ENCODE measurements at places on chromosomes 13 and 19.

GRCh38 chr19:7489609-7490044 lies 792 bp upstream of the PEX11G start:
- no peak for DNase-seq

DNA sequence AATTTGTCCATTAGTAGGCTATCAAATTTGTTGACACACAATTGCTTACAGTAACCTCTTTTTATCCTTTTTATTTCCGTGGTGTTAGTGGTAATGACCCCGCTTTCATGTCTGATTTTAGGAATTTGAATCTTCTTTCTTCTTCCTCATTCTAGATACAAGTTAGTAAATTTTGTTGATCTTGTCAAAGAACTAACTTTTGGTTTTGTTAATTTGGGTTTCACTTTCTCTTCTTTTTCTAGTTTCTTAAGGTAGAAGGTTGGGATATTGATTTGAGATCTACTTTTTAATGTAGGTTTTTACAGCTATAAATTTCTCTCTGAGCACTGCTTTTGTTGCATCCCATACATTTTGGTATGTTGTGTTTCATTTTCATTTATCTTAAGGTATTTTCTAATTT lies 53.3 kb upstream of the SLC7A1 start:
- DNase-seq: no peak

DNA sequence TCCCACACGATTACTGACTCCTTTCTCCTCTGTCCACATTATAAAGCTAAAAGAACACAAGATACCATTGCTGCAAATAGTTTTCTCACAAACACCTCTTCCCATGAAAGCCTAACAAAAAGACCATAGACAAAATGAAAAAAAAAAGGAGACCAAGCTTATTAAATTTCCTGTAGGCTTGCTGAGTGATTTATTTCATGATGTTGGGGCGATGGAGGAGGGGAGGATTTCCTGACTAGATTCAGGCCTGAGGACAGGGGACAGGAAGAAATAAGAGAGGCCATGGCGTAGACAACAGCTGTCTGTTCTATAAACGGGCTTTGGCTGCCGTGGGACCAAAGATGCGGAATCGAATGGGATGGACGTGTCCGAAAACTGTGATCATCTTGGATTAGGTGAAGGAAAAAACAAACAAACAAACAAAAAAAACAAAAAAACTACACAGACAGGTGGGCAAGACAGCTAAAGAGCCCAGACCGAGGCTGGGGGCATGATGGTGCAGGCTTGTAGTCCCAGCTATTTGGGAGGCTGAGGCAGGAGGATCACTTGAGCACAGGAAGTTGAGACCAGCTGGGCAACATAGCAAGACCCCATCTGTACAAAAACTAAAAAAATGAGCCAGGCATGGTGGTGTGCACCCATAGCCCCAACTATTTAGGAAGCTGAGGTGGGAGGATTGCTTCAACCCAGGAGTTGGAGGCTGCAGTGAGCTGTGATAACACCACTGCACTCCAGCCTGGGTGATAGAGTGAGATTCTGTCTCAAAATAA lies 5.3 kb downstream of the TMPRSS9 start:
- no peak for DNase-seq

DNA sequence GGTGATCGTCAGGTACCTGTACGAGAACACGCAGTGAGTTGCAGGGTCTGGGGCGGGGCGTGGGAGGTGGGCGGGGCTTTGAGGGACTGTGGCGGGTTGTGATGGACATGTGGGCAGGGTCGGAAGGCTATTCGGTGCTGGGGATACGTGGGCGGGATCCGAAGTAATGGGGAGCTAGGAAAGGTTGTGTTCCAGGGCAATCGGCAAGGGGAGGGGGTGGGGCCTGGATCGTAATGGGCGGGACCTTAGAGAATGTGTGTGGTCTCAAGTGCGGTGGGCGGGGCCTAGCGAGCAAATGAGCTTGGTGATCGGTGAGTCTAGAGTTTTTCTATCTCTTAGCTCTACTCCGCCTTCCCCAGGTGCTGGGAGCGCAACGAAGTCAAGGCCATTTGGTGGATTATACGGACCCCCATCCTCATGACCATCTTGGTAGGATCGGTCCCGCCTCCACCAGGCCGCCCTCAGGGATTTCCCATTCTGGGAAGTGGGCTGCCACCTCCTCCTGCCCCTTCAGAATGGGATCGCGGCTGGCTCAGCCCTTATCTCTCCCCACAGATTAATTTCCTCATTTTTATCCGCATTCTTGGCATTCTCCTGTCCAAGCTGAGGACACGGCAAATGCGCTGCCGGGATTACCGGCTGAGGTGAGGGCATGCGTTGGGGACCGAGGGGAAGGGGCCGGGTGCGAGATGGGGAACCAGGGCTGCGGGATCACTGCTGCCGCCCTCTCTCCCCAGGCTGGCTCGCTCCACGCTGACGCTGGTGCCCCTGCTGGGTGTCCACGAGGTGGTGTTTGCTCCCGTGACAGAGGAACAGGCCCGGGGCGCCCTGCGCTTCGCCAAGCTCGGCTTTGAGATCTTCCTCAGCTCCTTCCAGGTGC lies 9.6 kb downstream of the GIPR start:
- peak; percentile 48 for DNase-seq

DNA sequence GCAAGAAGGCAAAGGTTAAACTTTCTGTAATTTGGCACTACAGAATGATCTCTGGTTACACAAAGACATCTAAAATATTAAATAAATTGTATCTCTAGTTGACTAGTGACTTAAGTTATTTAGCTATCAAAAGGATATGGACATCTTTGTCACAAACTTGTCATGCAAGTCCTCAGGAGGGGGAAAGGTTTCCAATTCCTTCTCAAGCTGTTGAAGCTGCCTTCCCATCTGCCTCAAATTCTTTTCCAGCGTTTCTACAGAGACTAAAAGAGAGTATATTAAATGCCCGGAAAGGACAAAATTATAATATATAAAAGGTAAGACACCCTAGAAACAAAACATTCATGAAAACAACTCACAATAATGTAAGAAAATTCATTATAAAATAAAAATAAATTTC lies 324.5 kb downstream of the DIAPH3 start:
- DNase-seq: no peak

DNA sequence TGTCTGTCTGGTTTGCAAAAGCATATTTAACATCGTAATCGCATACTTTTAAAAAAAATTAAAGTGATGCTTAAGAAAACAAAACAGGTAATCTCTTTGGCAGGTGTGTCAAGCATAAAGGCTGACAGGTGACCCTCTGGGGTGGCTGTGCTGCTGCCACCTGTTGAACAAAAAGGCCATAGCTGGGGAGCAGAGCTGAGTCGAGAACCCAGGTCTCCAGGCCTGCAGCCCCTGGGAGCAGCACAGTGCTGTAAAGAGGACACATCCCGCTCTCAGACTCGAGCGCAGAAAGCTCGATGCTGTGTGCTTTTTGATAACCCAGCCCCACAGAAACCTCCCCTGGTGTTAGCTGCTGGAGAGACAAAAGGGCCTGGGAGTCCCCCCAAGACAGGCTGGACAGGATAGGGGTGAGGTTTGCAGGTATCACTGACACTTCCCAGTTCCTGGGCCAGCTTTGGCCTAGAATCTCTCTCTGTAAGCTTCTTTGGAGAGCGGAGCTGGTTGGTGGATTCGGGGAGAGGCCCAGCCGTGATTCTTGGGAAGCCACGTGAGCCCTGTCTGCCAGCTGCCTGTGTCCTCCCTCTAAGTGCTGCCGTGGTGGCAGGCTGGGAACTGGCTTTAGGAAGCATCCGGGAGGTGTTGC lies 66.9 kb downstream of the C13orf42 start:
- no peak for DNase-seq

DNA sequence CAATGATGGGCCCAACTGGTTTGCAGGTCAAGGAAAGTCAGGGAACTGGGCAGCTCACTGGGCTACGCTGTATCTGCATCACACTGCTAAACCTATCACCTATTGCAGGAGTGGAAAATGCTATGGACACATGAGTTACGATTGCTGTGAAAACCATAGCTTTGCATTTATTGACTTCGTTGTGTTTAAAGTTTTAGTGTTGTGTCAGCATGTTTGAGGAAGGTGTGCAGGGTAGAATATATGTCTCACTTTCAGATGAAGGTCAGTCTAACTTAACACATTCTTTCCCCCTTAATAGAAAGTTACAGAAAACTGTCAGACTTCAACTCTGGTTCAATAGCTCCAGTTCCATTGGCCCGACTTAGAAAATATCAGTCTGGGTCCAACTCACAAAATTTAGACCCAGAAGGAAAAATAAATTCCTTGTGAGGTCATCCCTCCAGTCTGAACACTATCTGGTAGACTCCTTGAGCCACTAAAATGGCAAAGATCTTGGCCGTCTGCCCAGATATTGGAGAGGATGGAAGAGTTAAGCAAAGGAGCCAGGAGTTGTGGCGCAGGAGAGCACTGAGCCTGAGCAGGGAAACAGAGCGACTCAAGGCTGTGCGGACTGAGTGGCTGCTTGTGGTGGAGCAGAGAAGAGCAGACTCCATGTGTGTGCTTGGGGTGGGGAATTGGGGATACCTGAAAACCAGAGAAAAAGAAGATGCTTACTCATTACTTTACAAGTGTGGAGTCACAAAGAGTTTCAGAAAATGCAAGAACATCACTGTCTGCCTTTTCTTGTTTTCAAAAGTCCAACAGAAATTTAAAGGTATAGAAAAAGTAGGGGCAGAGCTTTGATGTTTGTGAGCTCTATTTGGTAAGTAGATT lies 518.5 kb downstream of the FGF9 start:
- DNase-seq: no peak

DNA sequence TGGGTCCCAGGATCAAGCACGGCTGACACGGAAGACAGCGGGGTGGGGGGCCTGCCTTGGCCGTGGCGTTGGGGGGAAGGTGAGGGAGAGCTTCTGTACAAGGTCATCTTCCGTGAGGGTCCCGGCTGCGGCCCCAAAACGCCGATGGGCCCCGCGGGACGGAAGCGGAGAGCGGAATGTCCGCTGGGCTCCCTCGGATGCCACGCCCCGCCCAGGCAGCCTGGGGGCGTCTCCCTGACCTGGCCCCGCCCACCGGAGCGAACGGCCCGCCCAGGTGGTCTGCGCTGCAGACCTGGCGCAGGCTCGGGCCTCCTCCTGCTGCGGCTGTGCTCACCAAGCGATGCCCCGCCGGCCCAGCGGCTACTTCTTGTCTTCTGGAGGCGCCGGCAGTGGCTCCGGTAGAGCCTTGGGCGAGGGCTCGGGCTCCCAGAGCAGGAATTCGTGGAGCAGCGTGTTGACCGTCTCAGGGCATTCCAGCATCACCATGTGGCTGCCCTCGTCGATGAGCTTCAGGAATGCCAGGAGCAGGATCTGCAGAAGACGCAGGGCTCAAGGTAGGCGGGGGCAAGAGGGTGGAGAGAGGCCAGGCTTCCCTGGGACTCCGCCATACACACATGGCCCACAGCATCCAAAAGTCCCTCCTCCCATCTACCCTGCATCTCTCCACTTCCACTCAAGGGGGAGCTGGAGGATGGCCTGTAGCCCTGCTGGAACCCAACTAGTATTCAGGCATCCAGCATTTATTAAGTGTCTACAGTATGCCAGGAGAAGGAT lies 10.7 kb downstream of the ABHD8 start:
- DNase-seq: peak; percentile 56

DNA sequence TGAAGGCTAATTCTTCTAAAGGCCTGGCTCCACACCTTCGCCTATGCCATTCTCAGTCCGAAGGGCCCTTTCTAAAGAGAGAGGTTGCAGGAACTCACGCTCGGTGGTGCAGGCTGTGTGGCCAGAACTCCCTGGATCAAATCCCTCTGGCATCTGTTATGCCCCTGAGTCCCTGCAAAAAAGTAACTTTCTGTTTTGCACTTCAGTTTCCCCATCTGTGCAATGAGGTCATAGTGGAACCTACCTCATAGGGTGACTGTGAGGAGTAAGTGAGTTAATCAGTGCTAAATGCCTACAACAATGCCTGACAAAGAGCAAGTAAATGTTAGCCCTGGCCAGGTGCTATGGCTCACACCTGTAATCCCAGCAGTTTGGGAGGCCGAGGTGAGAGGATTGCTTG lies 7.3 kb downstream of the IGSF23 start:
- DNase-seq: no peak

- no peak for DNase-seq
Measured at GRCh38 chr13:29791997-29792780, 58.2 kb downstream of the UBL3 start.

- DNase-seq: no peak
Measured at GRCh38 chr13:73212482-73212881, 153.7 kb downstream of the KLF5 start.

DNA sequence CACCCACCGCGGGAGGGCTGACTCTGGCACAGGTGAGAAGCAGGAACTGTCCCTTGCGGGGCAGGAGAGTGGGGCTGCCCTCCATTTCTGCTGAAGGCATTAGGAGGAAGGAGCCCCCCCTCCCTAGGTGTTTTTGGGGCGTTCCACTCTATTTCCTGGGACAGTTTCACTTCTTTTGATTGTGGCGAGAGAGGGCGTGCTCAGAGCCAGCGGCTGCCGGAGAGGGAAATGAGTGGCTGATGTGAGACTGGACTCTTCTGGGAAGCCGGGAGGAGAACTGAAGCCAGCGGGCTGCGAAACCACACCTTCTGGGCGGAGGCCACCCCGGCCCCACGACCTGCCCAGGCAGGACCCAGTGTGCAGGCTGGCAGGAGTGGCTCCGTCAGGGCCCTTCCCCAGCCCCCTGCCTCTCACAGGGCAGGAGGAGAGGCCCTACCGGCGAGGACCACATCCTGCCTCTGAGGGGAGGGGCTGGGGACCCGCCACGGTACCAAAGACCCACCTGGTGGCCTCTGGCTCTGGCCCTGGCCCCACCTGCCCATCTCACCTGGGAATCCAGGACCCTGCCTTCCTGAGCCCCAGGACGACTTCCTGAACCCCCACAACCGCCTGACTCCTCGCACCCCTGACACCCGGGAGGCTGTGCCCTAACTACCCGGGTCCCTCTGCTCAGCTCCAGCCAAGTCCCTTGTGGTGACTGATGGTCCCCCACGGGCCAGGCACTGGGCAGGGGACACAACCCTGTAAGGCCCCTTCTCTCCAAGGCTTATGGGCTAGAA lies 25.9 kb downstream of the MPND start:
- DNase-seq: no peak

DNA sequence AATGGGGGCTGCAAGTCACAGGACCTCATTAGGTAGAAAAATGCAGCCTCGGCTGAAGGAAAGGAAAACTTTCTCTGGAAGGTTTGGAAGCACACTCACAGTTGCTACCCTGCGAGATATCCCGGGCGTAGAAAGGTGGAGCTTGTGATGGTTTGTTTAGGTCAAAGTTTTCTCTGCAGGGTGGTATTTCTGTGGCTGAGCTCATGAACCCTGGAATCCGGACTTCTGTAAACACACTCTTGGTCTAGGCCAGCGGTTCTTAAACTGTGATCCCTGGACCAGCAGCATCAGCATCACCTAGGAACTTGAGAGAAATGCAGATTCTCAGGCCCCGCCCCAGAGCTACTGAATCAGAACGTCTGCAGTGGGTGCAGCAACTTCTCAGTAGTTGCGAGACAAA lies 3.3 kb upstream of the SLC15A1 start:
- no peak for DNase-seq

GRCh38 chr19:10005632-10006334 lies 4.5 kb downstream of the COL5A3 start:
- DNase-seq: no peak

DNA sequence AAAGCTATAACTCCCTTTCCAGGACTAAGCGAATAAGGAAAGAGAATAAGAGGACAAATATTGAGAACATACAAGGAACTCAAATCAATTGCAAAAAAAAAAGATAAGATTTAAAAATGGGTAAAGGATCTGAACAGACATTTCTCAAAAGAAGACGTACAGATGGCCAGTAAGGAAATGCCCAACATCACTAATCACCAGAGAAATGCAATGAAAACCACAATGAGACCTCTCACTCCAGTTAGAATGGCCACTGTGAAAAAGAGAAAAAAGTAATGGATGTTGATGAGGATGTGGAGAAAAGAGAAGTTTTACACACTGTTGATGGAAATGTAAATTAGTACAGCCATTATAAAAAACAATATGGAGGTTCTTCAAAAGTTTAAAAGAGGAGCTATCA lies 63.8 kb downstream of the VWA8 start:
- no peak for DNase-seq

GRCh38 chr13:40317980-40318327 lies 348.5 kb downstream of the FOXO1 start:
- DNase-seq: no peak
